CD4-positive, alpha-beta T cell (primary cell): ENCODE measurements at places on chromosomes 5 and 9. TPM values are rescaled to one million over a fixed set of nuclear protein-coding genes. Genes with fewer than 3 reads are reported as not detected.

Gene UGT3A2
- total RNA-seq = not detected

Gene EIF4E1B
- not detected for total RNA-seq

Gene ZNF618
- total RNA-seq = 1.3 TPM

Gene CCL28
- 20.9 TPM for total RNA-seq

Gene RETREG1
- 69.7 TPM for total RNA-seq

- H3K27me3 ChIP-seq = no peaks in the 10 kb centered on the region
- no peak overlapping the region for H3K4me3 ChIP-seq
- no peaks in the 10 kb centered on the region for H3K36me3 ChIP-seq
- no peak for DNase-seq
- H3K27ac ChIP-seq = no peak overlapping the region
These were observed 40.0 kb downstream of the TMEM252 start for GRCh38 chr9:68500457-68501381.

DNA sequence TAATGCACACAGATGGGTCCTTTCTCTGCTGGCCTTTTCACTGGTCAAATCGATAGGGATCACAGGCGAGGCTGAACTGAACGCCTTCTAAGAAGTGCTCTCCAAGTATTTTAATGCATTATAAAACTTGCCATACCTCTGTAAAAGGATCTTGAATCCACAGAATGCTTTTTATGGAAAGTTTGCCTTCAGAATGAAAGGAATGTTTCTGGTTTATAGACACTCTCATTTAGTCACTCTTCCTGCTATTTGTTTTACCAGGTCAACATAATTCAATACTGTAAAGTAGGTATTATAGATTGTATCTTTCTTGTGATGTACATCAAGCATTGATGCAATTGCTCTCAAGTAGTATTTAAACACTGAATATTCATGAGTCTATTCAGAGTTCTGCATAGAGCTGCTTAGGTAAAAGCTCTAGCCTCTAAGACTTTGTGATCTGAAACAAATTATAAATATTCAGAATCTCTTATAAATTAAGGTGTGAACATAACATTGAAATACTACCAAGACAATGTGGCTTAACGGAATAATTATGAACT, 308.4 kb downstream of the ISL1 start:
- H3K4me1 ChIP-seq = no peaks in the 10 kb centered on the region
- no peaks in the 10 kb centered on the region for H3K27me3 ChIP-seq
- no peak overlapping the region for H3K27ac ChIP-seq
- DNase-seq = no peak

- no peak overlapping the region for H3K4me3 ChIP-seq
- H3K27ac ChIP-seq = no peak overlapping the region
- no peak for DNase-seq
- H3K27me3 ChIP-seq = no peaks in the 10 kb centered on the region
- H3K4me1 ChIP-seq = no peaks in the 10 kb centered on the region
These were observed 102.0 kb upstream of the NFIB start for GRCh38 chr9:14415947-14416346.

GRCh38 chr5:174176511-174176910, 131.0 kb downstream of the NSG2 start:
- H3K27me3 ChIP-seq = no peaks in the 10 kb centered on the region
- no peak for DNase-seq
- no peak overlapping the region for H3K4me3 ChIP-seq
- H3K36me3 ChIP-seq = no peaks in the 10 kb centered on the region
- H3K4me1 ChIP-seq = no peaks in the 10 kb centered on the region

- H3K4me1 ChIP-seq = no peaks in the 10 kb centered on the region
- H3K27me3 ChIP-seq = no peaks in the 10 kb centered on the region
- H3K27ac ChIP-seq = no peak overlapping the region
- DNase-seq = no peak
These were observed 23.0 kb downstream of the ZBED3 start for GRCh38 chr5:77064040-77064439.

- H3K36me3 ChIP-seq = no peaks in the 10 kb centered on the region
- DNase-seq = no peak
- H3K27me3 ChIP-seq = peaks cover 41% of the 10 kb centered on the region
- no peak overlapping the region for H3K27ac ChIP-seq
- H3K4me1 ChIP-seq = no peaks in the 10 kb centered on the region
These were observed 26.3 kb downstream of the MSX2 start for GRCh38 chr5:174750711-174751110.

DNA sequence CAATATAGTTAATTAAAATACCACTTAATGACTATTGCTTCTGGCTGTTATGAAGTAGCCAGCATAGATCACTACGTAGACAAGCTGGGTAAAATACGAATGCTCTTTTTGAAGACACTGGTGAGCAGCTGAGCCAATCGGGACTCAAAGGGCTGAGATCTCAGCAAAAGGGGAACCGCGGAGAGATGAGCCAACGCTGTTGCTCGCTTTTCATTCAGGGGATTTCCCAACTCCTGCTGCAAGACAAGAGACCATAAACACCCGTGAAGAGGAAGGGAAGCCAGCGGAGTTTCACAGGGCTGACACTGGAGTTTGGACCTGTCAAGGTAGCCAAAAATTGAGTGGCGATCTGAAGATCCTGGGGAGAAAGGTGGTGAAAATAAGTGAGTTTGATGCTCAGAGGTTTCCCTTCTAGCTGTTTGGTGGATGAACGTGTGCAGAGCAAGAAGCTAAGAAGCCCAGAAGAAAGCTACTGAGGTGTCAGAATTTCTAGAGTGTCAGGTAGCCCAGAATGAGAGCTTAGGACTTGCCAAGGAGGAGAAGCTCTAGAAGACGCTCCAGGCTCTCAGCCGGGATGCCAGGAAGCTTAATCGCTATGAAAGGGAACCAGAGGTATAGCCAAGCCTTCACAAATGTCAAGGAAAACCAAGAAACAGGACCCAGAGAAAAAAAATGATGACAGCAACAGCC, 79.6 kb upstream of the RNU6ATAC start:
- H3K27ac ChIP-seq = no peak overlapping the region
- H3K27me3 ChIP-seq = no peaks in the 10 kb centered on the region
- H3K4me3 ChIP-seq = no peak overlapping the region
- no peaks in the 10 kb centered on the region for H3K36me3 ChIP-seq

- H3K27me3 ChIP-seq = no peaks in the 10 kb centered on the region
- no peak for DNase-seq
- no peak overlapping the region for H3K4me3 ChIP-seq
- no peak overlapping the region for H3K27ac ChIP-seq
- H3K36me3 ChIP-seq = no peaks in the 10 kb centered on the region
- H3K4me1 ChIP-seq = no peaks in the 10 kb centered on the region
These were observed 150.1 kb upstream of the STK32A start for GRCh38 chr5:147084702-147085101.

- no peaks in the 10 kb centered on the region for H3K27me3 ChIP-seq
- no peaks in the 10 kb centered on the region for H3K36me3 ChIP-seq
- no peaks in the 10 kb centered on the region for H3K4me1 ChIP-seq
- DNase-seq = no peak
- no peak overlapping the region for H3K4me3 ChIP-seq
- no peak overlapping the region for H3K27ac ChIP-seq
These were observed 142.9 kb downstream of the DMAC1 start for GRCh38 chr9:7656636-7657035.

- no peak for DNase-seq
- no peaks in the 10 kb centered on the region for H3K27me3 ChIP-seq
- H3K4me1 ChIP-seq = no peaks in the 10 kb centered on the region
- no peak overlapping the region for H3K4me3 ChIP-seq
These were observed 43.8 kb downstream of the CAMK2A start for GRCh38 chr5:150245808-150246207.

DNA sequence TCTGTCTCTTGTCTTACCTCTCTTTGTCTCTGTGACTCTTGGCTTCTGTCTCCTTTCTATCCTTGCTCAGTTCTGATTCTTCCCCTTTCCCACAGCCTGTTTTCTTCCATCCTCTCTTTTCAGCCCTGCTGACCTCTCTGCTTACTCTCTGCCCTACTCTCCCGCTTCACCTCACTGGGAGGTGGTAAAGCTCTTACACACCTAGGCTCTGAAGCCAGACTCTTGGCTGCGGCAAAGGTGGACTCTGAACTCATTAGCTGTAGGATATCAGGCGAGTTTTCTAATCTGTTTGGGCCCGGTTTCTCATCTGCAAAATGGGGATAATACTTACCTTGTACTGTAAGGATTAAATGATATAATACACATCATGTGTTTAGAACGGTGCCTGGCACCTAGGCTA, 11.1 kb downstream of the PCDH1 start:
- DNase-seq = no peak
- peaks cover 7% of the 10 kb centered on the region for H3K27me3 ChIP-seq
- no peaks in the 10 kb centered on the region for H3K36me3 ChIP-seq
- H3K27ac ChIP-seq = no peak overlapping the region
- H3K4me3 ChIP-seq = no peak overlapping the region
- H3K4me1 ChIP-seq = no peaks in the 10 kb centered on the region

GRCh38 chr9:28136113-28136512, 562.8 kb upstream of the C9orf72 start:
- no peaks in the 10 kb centered on the region for H3K27me3 ChIP-seq
- no peak overlapping the region for H3K4me3 ChIP-seq
- H3K27ac ChIP-seq = no peak overlapping the region
- H3K36me3 ChIP-seq = no peaks in the 10 kb centered on the region
- no peaks in the 10 kb centered on the region for H3K4me1 ChIP-seq

- H3K27ac ChIP-seq = no peak overlapping the region
- no peaks in the 10 kb centered on the region for H3K27me3 ChIP-seq
- no peak for DNase-seq
- H3K4me1 ChIP-seq = peaks cover 3% of the 10 kb centered on the region
- no peaks in the 10 kb centered on the region for H3K36me3 ChIP-seq
These were observed 76.2 kb upstream of the MIER3 start for GRCh38 chr5:57028161-57028560.
